ENCODE measurements at places on chromosomes 1 and 21. TPM values are rescaled to one million over a fixed set of nuclear protein-coding genes. Genes with fewer than 3 reads are reported as not detected.

Gene ELAVL4
- total RNA-seq = 0.50 TPM

Gene TMEM81
- 5.7 TPM for total RNA-seq

Gene WNT3A
- total RNA-seq = 0.16 TPM

Gene PRKAA2
- 8.1 TPM for total RNA-seq

Gene PLA2G2F
- total RNA-seq = not detected

Gene S100A1
- total RNA-seq = 2.0 TPM

Gene KIF2C
- total RNA-seq = 82.6 TPM

Gene TBX15
- total RNA-seq = 0.09 TPM

Gene RPE65
- total RNA-seq = not detected

Gene HAPLN2
- total RNA-seq = 1.3 TPM

Gene KISS1
- total RNA-seq = 0.66 TPM

Gene RGS1
- 0.22 TPM for total RNA-seq

DNA sequence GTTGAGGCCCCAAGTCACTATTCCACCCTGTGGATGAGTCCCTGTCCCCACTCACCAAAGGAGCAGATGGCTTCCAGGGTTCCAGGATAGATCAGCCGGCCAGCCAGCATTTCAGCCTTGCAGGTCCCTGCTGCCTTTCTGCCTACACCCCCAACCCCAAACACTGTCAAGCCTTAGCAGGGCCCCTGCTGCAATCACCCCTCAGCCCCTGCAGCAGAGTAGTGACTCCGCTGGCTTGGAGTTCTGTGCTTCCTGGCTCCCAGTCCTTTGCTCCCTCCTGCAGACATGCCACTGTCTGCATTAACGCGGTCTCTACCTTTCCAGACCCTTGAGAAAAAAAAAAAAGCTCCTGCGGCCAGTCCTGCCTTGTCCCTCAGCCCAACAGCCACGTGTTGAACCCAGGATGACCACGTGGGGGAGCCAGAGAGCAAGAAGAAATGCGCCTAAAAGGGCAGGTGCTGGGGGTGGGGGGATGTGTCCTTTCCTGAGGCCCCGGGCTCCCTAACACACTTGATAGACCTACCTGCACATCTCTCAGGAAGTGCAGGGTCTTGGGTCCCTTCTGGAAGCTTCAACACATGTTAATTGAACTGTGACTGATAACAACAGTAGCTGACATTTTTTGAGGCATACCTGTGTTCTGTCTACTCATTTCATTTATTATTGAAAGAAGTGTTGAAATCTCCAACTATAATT, 37.4 kb downstream of the RASSF5 start:
- no peak overlapping the region for H3K27ac ChIP-seq
- DNase-seq = peak; percentile 96
- H3K36me3 ChIP-seq = no peaks in the 10 kb centered on the region
- no peak overlapping the region for H3K4me3 ChIP-seq
- H3K4me1 ChIP-seq = peaks cover 8% of the 10 kb centered on the region

DNA sequence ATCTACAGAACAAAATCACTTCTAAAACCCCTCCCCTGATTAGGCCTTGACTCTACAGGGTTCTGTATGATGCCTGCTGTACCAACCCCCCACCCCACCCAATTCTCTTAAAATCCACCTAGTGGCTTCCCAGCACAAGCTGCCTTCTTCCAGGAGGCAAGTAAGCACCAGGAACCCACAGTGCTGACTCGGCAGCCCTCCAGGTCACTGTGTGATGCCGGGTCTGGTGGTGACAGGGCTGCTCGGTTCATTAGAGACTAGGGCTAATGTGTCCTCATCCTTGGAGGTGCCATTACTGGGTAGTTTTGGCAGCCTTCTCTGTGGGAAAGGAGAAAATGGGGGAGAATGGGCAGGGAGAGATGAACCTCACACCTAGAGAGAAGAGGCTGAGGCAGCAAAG, 363.5 kb downstream of the PTPRU start:
- DNase-seq = no peak
- no peak overlapping the region for H3K27ac ChIP-seq
- peaks cover 9% of the 10 kb centered on the region for H3K27me3 ChIP-seq
- no peaks in the 10 kb centered on the region for H3K4me1 ChIP-seq
- H3K4me3 ChIP-seq = no peak overlapping the region
- peaks cover 7% of the 10 kb centered on the region for H3K36me3 ChIP-seq

- no peak overlapping the region for H3K4me3 ChIP-seq
- no peaks in the 10 kb centered on the region for H3K36me3 ChIP-seq
- H3K27ac ChIP-seq = 0 out of 2 replicates have a peak overlapping the region, but pooled peaks have one; percentile 6
- peaks cover 30% of the 10 kb centered on the region for H3K4me1 ChIP-seq
- no peaks in the 10 kb centered on the region for H3K27me3 ChIP-seq
- no peak for DNase-seq
Measured at GRCh38 chr1:81379430-81379829, 421.3 kb upstream of the ADGRL2 start.

DNA sequence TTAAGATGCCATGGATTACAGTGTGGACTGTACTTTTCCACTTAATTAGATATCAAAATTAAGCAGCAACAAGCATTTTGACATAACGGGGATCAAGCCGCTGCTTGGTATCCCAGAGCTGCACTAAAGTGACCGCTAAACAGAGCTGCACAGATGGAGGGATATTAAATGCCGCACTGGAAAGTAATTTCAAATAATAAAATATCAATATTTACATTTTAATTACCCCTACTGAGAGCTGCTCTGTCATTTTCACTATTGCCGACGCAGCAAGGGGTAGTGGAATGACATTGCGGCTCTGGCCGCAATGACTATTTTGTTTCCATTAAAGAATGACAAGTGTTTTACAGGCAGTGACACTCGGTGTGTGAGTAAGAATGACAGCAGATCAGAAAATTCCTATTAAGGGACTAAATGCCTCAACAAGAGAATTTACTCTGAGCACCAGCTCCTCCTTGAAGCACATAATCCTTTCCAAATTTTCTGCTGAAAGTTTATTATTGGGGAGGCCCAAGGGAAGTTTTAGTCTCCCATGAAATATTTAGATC, 109.1 kb upstream of the USH2A start:
- no peaks in the 10 kb centered on the region for H3K36me3 ChIP-seq
- H3K27me3 ChIP-seq = no peaks in the 10 kb centered on the region

- no peak overlapping the region for H3K27ac ChIP-seq
- H3K4me3 ChIP-seq = no peak overlapping the region
- H3K4me1 ChIP-seq = peaks cover 11% of the 10 kb centered on the region
- peaks cover 7% of the 10 kb centered on the region for H3K27me3 ChIP-seq
- H3K36me3 ChIP-seq = no peaks in the 10 kb centered on the region
Measured at GRCh38 chr1:207992677-207993236, 81.8 kb upstream of the CD34 start.

- H3K27me3 ChIP-seq = peaks cover 48% of the 10 kb centered on the region
- no peaks in the 10 kb centered on the region for H3K36me3 ChIP-seq
- H3K27ac ChIP-seq = no peak overlapping the region
- no peak for DNase-seq
- peaks cover 37% of the 10 kb centered on the region for H3K4me1 ChIP-seq
Measured at GRCh38 chr1:47194311-47194710, 4.5 kb upstream of the PDZK1IP1 start.

DNA sequence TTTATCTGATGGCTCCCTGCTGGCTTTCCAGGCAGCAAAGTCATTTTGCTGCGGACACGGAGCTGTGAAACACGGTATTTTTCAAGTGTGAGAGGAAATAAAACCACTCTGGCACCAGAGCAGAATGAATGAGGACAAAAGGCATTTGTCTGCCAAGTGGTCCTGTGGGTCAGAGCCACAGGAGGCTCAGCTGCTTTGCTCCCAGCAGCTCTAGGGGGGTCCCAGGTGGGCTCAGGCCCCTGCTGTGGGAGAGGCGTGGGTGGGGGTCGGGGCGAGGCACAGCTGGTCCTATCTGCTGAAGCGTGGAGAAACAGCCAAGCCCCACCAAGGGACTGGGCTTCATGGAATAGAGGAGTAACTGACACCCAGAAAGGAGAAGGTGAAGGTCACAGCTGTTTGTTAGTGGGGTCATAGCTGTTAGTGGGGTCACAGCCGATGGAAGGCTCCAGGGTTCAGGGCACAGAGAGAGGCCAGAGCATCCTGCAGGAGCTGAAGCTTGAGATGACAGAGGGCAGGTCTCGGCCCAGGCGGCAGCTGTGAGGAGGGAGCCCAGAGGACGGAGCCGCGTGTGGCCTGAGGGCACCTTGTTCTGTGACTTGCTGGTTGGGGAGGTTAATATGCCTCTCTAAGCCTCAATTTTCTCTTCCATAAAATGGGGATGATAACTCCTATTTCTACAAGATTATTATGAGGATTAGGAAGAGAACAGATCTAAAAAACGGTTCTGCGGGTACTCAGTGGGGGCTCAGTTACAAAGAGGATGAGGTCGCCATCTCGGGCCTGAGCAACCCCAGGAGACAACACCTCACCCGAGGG, 7.1 kb downstream of the KIF17 start:
- no peaks in the 10 kb centered on the region for H3K4me1 ChIP-seq
- H3K36me3 ChIP-seq = peaks cover 6% of the 10 kb centered on the region

GRCh38 chr1:147266381-147266780, 23.9 kb downstream of the CHD1L start:
- no peak overlapping the region for H3K4me3 ChIP-seq
- no peak overlapping the region for H3K27ac ChIP-seq
- peaks cover 56% of the 10 kb centered on the region for H3K36me3 ChIP-seq
- no peaks in the 10 kb centered on the region for H3K4me1 ChIP-seq

GRCh38 chr1:222417264-222417663, 130.6 kb downstream of the HHIPL2 start:
- no peak overlapping the region for H3K27ac ChIP-seq
- no peak for DNase-seq
- no peaks in the 10 kb centered on the region for H3K27me3 ChIP-seq
- peaks cover 1% of the 10 kb centered on the region for H3K4me1 ChIP-seq
- H3K4me3 ChIP-seq = no peak overlapping the region
- H3K36me3 ChIP-seq = no peaks in the 10 kb centered on the region

GRCh38 chr1:68221001-68221979, 11.0 kb downstream of the WLS start:
- H3K27ac ChIP-seq = no peak overlapping the region
- H3K4me3 ChIP-seq = no peak overlapping the region
- peaks cover 38% of the 10 kb centered on the region for H3K27me3 ChIP-seq
- DNase-seq = no peak
- no peaks in the 10 kb centered on the region for H3K36me3 ChIP-seq

- peaks cover 86% of the 10 kb centered on the region for H3K36me3 ChIP-seq
- no peaks in the 10 kb centered on the region for H3K4me1 ChIP-seq
- H3K27me3 ChIP-seq = no peaks in the 10 kb centered on the region
- H3K4me3 ChIP-seq = no peak overlapping the region
- DNase-seq = no peak
Measured at GRCh38 chr1:23756676-23757075, 13.4 kb downstream of the ELOA start.

- no peak overlapping the region for H3K27ac ChIP-seq
- no peaks in the 10 kb centered on the region for H3K4me1 ChIP-seq
- H3K27me3 ChIP-seq = no peaks in the 10 kb centered on the region
- H3K36me3 ChIP-seq = peaks cover 22% of the 10 kb centered on the region
- no peak overlapping the region for H3K4me3 ChIP-seq
Measured at GRCh38 chr1:174623324-174624035, 175.7 kb downstream of the GPR52 start.

DNA sequence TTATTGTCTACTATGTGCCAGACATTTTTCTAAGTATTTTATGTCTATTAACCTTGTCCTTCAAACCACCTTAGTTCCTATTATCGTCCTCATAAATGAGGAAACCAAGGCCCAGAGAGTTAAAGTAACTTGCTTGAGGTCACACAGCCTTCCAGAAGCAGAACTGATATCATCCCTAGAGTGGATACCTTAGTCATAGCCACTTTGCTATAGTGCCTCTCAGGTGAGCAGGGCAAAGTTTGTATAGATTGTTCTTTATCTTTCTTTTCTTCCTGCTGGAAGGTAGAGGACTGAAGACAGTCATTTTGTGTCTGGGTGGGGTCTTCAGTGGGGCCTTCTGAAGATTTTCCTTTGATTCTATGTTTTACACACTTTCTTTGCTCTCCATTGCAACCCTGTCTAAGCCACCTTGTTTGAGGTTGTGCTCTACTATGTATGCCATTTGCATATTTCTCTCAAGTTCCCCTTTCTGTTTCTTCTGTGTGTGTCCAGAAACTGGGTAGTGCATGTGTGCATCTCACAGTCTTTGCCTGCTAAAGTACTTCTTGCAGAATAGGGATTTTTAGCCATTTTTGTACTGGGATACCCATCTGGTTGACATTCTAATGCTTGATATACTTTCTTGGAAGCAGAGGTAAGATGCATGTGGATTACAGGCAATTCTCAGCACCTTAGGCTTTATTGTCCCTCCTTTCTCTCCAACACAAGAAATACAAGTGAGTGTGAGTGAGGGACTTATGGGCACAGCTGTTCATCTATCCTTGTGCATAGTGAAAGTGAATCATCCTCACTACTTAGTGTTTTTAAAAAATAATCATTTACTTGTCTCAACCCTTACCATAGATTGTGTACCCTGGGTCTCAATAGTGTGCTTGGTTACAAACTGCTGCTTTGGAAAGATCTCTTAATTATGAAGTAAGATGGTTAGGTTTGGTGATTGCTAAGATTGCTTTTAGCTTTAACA, 207.6 kb upstream of the HMCN1 start:
- H3K4me3 ChIP-seq = no peak overlapping the region
- DNase-seq = no peak
- H3K36me3 ChIP-seq = peaks cover 27% of the 10 kb centered on the region
- H3K4me1 ChIP-seq = peaks cover 9% of the 10 kb centered on the region

DNA sequence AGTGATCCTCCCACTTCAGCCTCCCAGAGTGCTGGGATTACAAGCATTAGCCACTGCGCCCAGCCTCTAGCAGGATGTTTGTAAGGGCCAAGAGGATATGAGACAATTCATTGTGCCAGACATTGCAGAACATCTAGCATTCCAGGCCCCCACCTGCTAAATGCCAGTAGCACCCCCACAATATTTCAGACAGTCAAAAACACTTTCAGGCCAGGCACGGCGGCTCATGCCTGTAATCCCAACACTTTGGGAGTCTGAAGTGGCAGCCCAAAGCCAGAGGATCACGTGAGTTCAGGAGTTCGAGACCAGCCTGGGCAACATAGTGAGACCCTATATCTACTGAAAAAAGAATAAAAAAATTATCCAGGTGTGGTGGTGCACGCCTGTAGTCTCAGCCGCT, 12.9 kb downstream of the PPIE start:
- H3K27ac ChIP-seq = no peak overlapping the region
- no peak overlapping the region for H3K4me3 ChIP-seq
- no peaks in the 10 kb centered on the region for H3K4me1 ChIP-seq
- H3K27me3 ChIP-seq = no peaks in the 10 kb centered on the region
- peaks cover 67% of the 10 kb centered on the region for H3K36me3 ChIP-seq

DNA sequence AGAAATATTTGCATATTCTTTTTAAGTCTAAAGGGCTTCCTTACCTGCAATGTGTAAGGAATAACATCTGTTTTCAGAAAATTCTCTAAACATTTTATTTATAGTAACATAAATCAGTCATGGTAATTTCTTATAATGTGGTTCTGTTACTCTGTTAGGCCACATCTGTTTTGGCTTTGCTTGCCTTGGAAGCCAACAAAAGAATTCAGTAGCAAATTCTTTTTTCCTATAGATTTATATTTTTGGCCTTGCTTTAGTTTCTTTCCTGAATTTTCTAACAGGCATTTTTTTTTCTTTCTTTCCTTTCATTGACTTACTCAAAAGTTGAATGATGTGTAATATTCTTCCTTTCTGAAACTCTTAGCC, 72.2 kb downstream of the OSBPL9 start:
- H3K27ac ChIP-seq = no peak overlapping the region
- peaks cover 11% of the 10 kb centered on the region for H3K4me1 ChIP-seq
- H3K36me3 ChIP-seq = no peaks in the 10 kb centered on the region
- no peak for DNase-seq
- no peaks in the 10 kb centered on the region for H3K27me3 ChIP-seq
- H3K4me3 ChIP-seq = no peak overlapping the region
